ENCODE measurements at places on chromosomes 12 and 14. TPM values are rescaled to one million over a fixed set of nuclear protein-coding genes. Genes with fewer than 3 reads are reported as not detected.
A peak's percentile ranks its signal among the peaks of the same experiment; 100 is the strongest.

Gene OAS3
- total RNA-seq = 16.2 TPM

DNA sequence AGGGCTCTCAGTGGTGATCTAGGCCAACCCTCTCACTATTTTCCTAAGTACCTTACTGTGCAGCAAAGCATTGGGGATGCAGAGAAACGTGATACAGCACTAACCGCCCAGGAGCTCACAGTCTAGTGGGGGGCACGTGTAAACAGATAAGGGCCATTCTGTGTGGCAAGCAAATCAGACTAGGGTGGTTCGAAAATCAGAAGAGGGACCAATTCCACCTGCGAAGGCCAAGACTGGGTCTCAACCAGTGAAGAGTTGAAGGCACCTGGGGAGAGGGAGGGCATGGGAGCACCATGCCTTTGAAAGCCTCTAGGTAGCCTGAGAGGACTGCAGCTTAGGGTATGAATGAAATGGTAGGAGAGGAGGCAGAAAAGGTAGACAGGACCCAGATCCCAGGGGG, 2.2 kb downstream of the PITPNM2 start:
- H3K27me3 ChIP-seq = no peaks in the 10 kb centered on the region
- no peak overlapping the region for H3K4me3 ChIP-seq
- no peak for DNase-seq
- peaks cover 4% of the 10 kb centered on the region for H3K36me3 ChIP-seq
- peaks cover 19% of the 10 kb centered on the region for H3K4me1 ChIP-seq

GRCh38 chr14:92470811-92471210, 42.8 kb upstream of the RIN3 start:
- H3K27me3 ChIP-seq = no peaks in the 10 kb centered on the region
- no peak overlapping the region for H3K27ac ChIP-seq
- no peaks in the 10 kb centered on the region for H3K36me3 ChIP-seq
- no peak for DNase-seq
- H3K4me1 ChIP-seq = peaks cover 44% of the 10 kb centered on the region

- DNase-seq = peak; percentile 78
- peak overlapping the region; percentile 91 for H3K27ac ChIP-seq
- no peaks in the 10 kb centered on the region for H3K27me3 ChIP-seq
- no peaks in the 10 kb centered on the region for H3K36me3 ChIP-seq
Observed at GRCh38 chr14:76917158-76917596, 91.0 kb downstream of the LRRC74A start.

DNA sequence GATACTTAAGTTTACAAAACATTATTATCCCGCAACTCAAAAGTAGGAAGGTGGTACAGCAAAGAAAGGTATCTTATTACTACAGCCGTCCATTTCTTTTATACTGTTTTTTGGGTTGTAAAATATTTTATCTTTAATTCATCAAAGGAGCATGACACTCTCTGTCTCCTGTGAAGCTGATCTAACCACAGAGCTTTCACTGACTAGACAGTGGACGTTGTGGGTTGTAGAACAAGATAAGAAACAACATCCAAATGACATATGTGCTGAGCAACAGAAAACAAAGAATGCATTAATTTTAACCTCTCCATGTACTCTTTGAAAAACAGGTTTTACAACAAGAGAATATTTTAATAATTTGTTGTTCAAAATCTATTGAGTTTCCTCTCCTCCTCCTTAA, 195.9 kb upstream of the FBXO33 start:
- no peak overlapping the region for H3K27ac ChIP-seq
- H3K27me3 ChIP-seq = no peaks in the 10 kb centered on the region
- no peak overlapping the region for H3K4me3 ChIP-seq
- no peak for DNase-seq

- H3K4me1 ChIP-seq = no peaks in the 10 kb centered on the region
- no peaks in the 10 kb centered on the region for H3K36me3 ChIP-seq
- H3K27me3 ChIP-seq = no peaks in the 10 kb centered on the region
- no peak overlapping the region for H3K4me3 ChIP-seq
- DNase-seq = no peak
Observed at GRCh38 chr12:44459569-44459968, 416.5 kb downstream of the NELL2 start.

DNA sequence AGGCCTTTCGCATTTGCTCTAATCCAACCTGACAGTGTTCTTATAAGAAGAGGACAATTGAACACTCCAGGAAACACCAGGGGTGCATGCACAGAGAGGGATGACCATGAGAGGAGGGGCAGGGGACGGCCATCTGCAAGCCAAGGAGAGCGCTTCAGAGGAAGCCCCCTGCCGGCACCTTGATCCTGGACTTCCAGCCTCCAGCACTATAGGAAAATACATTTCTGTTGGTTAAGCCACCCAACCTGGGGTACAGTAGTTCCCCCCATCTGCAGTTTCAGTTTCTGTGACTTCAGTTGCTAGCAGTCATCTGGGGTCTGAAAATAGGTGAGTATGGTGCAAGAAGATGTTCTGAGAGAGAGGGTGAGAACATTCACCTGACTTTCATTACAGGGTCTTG, 64.7 kb downstream of the CLMN start:
- no peaks in the 10 kb centered on the region for H3K27me3 ChIP-seq
- no peak overlapping the region for H3K27ac ChIP-seq
- H3K4me1 ChIP-seq = peaks cover 13% of the 10 kb centered on the region
- DNase-seq = no peak

DNA sequence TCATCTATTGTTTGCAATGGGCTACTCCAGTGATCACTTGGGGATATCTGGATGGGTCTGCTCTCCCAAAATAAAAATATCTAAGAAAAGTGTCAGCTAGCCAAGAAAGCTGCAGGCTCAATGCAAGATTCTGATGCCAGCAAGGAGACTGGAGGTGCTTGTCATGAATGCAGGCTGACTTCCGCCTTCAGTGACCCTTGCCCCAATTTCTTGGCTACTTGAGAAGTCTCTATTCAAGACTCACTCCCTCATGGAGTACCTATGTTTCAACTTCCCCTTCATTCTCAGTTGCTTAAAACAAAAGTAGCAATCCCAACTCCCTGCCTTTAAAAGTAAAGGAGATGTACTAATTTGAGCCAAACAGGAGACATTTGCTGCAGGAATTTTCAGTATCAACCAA, 123.9 kb downstream of the GPR65 start:
- H3K27ac ChIP-seq = 0 out of 2 replicates have a peak overlapping the region, but pooled peaks have one; percentile 54
- H3K4me1 ChIP-seq = peaks cover 17% of the 10 kb centered on the region
- DNase-seq = no peak

DNA sequence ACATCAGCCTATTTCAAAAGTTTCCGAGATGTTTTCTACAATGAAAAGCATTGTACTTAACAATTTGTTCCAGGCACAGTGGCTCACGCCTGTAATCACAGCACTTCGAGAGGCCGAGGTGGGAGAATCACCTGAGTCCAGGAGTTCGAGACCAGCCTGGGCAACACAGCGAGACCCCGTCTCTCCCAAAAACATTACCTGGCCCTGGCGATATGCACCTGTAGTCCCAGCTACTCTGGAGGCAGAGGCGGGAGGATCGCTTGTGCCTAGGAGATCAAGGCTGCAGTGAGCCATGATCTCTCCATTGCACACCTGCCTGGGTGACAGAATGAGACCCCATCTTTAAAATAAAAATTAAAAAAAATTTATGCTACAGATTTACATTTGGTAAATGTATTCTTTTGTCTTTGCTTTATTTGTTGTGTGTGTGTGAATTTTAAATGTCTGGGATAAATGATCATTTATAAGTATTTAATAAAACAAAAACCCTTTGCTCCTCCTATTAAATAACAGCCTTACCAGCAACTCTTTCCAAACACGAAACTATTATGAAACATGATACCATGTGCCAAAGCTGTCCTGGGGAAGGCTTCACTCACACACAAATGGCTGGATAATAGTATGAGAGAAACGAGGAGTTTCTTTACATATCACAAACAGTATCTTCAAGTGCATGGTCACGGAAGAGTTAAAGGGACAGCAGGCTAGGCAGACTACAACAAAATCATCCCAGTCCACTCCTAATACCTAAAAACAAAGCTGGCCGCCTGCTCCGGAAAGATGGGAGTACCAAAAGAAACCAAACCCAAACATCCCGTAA, 1.1 kb downstream of the ATXN3 start:
- no peak for DNase-seq
- H3K27ac ChIP-seq = peak overlapping the region; percentile 83
- no peaks in the 10 kb centered on the region for H3K36me3 ChIP-seq

- no peaks in the 10 kb centered on the region for H3K4me1 ChIP-seq
- no peak overlapping the region for H3K27ac ChIP-seq
- no peak overlapping the region for H3K4me3 ChIP-seq
- no peak for DNase-seq
- H3K27me3 ChIP-seq = no peaks in the 10 kb centered on the region
Observed at GRCh38 chr12:17333287-17333686, 727.3 kb upstream of the LMO3 start.

DNA sequence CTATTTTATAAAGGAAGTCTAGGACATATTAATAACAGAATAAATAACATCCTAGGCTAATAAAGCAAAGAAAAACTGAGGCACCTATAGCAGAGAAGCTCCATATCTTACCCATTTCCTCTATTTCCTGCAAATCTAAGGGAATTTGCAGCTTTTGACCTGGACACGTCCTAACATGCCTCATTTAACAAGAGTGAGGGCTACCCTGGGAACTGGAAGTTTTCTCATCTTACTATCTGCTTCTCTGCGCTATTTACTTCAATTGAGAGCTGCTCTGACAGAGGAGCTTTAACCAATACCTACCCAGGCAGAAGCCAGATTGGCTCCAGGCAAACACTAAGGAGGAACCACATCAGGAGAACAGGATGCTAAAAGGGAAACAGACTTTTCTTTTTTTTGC, 5.7 kb downstream of the YBX3 start:
- peaks cover 57% of the 10 kb centered on the region for H3K4me1 ChIP-seq
- DNase-seq = no peak
- no peaks in the 10 kb centered on the region for H3K27me3 ChIP-seq
- peak overlapping the region; percentile 78 for H3K27ac ChIP-seq
- H3K4me3 ChIP-seq = peak overlapping the region; percentile 42
- peaks cover 53% of the 10 kb centered on the region for H3K36me3 ChIP-seq

DNA sequence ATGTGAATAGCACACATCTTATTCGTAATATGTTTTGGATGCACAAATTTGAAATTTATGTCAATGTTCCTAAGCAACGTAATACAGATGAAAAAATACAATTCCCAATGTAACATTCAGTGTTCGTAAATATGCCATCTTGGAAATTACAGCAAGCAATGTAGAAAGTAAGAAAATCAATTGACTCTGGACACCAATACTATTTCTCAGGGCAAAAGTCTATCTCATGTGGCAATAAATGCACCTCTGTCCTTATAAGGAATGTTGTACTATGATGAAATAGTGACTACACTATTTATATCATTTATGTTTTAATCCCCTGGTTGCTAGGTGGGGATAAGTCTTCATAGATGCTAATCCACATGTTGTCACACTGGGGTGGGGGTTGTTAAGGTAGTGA, 251.2 kb downstream of the GXYLT1 start:
- H3K36me3 ChIP-seq = no peaks in the 10 kb centered on the region
- H3K4me1 ChIP-seq = no peaks in the 10 kb centered on the region
- H3K27me3 ChIP-seq = no peaks in the 10 kb centered on the region
- no peak for DNase-seq
- H3K27ac ChIP-seq = no peak overlapping the region

- no peaks in the 10 kb centered on the region for H3K36me3 ChIP-seq
- H3K27ac ChIP-seq = no peak overlapping the region
- no peaks in the 10 kb centered on the region for H3K4me1 ChIP-seq
- peaks cover 17% of the 10 kb centered on the region for H3K27me3 ChIP-seq
- no peak for DNase-seq
- no peak overlapping the region for H3K4me3 ChIP-seq
Observed at GRCh38 chr12:24307716-24308335, 358.4 kb upstream of the SOX5 start.

DNA sequence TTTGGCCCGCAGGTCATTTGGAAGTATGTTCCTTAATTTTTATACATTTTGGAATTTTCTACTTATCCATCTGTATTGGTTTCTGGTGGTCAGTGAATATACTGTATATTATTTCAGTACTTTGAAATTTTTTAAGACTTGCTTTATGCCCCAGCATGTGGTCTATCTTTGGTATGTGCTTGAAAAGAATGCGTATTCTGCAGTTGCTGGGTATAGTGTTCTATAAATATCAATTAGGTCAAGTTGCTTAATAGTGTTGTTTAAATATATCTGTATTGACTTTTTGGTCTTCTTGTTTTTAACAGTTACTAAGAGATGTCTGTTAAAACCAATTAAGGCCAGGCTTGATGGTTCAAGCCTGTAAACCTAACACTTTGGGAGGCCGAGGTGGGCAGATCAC, 21.7 kb upstream of the SIX1 start:
- H3K4me1 ChIP-seq = no peaks in the 10 kb centered on the region
- H3K27me3 ChIP-seq = no peaks in the 10 kb centered on the region
- H3K27ac ChIP-seq = no peak overlapping the region
- no peaks in the 10 kb centered on the region for H3K36me3 ChIP-seq
- no peak overlapping the region for H3K4me3 ChIP-seq

Gene CNIH1
- total RNA-seq = 114 TPM

DNA sequence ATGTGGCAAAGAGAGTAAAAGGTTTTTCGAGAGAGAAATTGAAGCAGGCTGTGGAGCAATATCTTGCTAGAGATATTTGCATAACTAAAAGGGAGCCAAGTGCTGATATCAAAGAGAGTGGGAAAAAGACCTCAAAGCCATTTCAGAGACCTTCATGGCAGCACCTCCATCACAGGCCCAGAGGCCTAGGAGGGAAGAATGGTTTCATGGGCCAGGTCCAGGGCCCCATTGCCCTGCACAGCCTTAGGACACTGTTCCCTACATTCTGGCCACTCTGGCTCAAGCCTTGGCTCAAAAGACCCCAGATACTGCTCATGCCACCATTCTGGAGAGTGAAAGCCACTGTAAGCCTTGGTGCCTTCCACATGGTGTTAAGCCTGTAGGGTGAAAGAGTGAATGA, 50.0 kb upstream of the LYZ start:
- H3K27ac ChIP-seq = no peak overlapping the region
- H3K27me3 ChIP-seq = no peaks in the 10 kb centered on the region
- H3K36me3 ChIP-seq = no peaks in the 10 kb centered on the region
- DNase-seq = no peak
- H3K4me1 ChIP-seq = no peaks in the 10 kb centered on the region

GRCh38 chr12:43277651-43278540, 274.1 kb downstream of the ADAMTS20 start:
- no peak for DNase-seq
- no peaks in the 10 kb centered on the region for H3K27me3 ChIP-seq
- H3K4me3 ChIP-seq = peak overlapping the region; percentile 12
- peaks cover 16% of the 10 kb centered on the region for H3K4me1 ChIP-seq

Gene IFI27L1
- total RNA-seq = 13.2 TPM

Gene FLRT2
- 2.1 TPM for total RNA-seq

DNA sequence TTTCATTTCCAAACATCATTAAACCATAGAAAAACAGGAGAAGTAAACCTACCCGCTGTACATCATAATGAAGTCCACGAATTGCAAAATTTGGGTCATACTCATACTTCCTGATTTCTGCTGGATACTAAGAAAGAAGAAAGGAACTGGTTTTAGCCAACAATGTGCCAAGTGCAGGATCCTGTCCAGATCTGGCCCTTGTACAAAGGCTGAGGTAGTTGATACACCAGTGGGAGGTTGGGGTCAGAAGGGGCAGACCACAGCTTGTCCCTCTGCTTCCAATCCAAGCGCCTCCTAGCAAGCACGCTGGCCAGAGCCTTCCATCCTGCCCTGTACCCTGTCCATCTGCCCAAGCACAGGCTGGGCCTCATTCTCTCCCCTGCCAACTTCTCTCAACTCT, 34.2 kb downstream of the NT5DC3 start:
- no peaks in the 10 kb centered on the region for H3K36me3 ChIP-seq
- no peak overlapping the region for H3K4me3 ChIP-seq
- H3K27me3 ChIP-seq = no peaks in the 10 kb centered on the region
- H3K4me1 ChIP-seq = peaks cover 61% of the 10 kb centered on the region

GRCh38 chr14:51977075-51977474, 12.3 kb upstream of the RTRAF start:
- no peak overlapping the region for H3K4me3 ChIP-seq
- H3K27ac ChIP-seq = no peak overlapping the region
- H3K4me1 ChIP-seq = no peaks in the 10 kb centered on the region
- no peaks in the 10 kb centered on the region for H3K27me3 ChIP-seq
- DNase-seq = no peak

All from PC-9 (cell line).